Astrocyte of the hippocampus (primary cell): ENCODE measurements at places on chromosomes 3 and 15.
A peak's percentile ranks its signal among the peaks of the same experiment; 100 is the strongest.

- no peak for DNase-seq
These were observed 85.9 kb upstream of the FNDC3B start for GRCh38 chr3:171953301-171954022.

DNA sequence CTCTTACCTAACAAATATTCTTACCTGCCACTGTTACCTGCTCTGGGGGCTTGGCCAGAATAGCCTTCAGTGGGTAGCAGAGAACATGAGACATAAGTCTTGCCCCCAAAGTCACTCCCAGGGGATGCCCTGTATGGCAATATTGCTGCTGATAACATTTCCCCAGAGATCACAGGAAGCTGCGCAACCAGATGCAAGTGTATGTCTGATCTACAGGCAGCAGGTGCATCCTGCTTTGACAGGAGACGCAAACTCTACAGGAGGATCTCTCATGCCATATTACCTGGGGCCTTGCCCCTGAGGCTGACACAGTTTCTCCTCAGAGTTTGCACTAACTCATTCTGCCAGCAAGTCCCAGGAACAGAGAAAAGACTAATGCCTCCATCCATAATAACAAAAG, 174.4 kb upstream of the LPP start:
- DNase-seq = no peak

DNA sequence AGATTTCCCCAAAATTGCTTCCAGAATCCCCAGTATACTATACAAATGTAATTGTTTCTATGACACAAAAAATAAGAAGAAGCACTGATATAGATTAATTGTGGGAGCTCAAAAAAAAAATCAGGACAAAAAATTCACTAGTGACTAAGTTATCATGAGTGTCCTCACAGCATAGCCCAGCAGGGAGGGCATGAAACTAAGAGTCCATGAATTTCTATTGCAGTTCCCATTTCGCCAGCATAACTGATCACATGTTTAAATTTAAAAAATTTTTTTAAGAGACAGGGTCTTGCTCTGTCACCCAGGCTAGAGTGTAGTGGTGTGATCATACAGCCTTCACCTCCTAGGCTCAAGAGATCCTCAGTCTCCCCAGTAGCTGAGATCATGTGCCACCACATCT, 10.6 kb downstream of the NCEH1 start:
- no peak for DNase-seq

DNA sequence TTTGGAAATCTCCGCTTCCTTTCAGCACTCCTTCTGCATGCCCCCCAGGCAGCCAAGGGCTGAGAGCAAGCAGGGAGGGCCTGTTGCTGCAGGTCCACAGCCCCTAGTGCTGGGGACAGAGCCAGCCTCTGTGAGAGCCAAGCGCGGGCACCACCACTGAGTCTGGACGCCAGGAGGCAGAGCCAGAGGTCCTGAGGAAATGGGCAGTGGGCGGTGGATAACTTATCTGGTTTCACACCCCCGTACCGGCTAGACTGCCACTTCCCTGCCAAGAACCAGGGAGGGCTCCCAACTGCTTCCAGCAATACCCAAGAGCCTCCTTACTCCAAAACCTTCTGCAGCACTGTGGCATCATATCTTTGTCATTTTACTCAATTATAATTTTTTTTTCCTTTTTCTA, 141.6 kb upstream of the IGF1R start:
- DNase-seq = no peak

DNA sequence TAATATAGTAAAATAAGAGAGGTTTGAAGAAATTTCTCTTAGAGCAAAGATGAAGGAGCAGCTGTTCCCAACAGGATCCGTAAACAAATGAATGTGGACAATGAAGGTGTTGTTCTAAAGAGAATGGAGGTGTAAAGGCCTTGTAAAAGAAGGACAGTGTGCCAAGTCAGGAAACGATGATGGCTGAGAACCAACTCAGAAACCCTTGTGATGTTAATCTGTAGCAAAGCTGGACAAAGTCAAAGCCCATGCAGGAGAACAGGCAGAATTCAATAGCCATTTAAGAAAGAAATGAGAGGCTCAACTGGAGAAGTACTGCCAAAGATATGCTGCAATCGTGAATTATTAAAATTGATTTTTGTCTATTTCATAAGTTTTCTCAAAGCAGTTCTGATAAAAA, 192.2 kb downstream of the MBNL1 start:
- DNase-seq = peak; percentile 38

- peak; percentile 97 for DNase-seq
These were observed 26.2 kb downstream of the FAM43A start for GRCh38 chr3:194711913-194712312.

GRCh38 chr3:79947957-79948356, 180.2 kb upstream of the ROBO1 start:
- no peak for DNase-seq

- DNase-seq = no peak
These were observed 152.9 kb upstream of the LPP start for GRCh38 chr3:188001093-188001492.

- no peak for DNase-seq
These were observed 546.9 kb downstream of the IGSF11 start for GRCh38 chr3:118487734-118488133.

DNA sequence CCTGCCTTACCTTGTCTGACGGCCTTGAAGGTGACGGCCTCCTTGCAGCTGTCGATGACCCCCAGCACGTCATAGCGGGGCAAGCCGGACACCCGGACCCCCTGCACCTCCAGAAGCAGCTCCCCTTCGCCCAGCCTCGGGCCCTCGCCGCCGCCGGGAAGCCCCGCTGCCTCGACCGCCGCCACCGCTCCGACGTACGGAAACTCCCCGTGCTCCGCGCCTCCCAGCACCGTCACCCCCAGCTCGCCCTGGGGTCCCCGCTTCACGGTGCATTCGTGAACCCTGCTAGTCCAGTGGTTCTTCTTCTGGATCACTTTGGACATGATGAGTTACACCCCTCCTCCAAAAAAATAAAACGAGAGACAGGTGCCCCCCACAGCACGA, 740 bp downstream of the MAGI1 start:
- DNase-seq = peak; percentile 54

DNA sequence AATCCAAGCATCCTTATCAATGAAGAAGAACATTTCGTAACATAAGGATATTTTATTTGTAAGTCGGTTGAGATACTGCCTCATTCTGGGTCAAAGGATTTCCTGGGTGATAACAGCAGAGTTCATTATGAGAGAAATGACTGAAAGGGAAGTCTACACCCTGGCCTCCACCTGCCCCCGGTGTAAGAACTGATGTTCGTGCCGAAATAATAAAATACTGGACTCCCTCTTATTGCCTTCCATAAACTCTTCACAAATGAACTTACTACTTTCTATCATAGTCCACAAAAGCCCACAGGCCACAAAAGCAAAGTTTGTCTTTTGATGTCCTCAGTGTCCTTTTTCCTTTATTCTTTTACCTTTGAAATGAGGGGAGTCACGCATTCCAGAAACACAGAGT, 174.4 kb downstream of the SERPINI1 start:
- no peak for DNase-seq
